Stimulated activated CD4-positive, alpha-beta T cell treated with anti-CD3 and anti-CD28 coated beads, TNF-alpha, amount 100 ng/mL, for 48 hours (primary cell): ENCODE measurements at places on chromosomes 1 and 21.

DNA sequence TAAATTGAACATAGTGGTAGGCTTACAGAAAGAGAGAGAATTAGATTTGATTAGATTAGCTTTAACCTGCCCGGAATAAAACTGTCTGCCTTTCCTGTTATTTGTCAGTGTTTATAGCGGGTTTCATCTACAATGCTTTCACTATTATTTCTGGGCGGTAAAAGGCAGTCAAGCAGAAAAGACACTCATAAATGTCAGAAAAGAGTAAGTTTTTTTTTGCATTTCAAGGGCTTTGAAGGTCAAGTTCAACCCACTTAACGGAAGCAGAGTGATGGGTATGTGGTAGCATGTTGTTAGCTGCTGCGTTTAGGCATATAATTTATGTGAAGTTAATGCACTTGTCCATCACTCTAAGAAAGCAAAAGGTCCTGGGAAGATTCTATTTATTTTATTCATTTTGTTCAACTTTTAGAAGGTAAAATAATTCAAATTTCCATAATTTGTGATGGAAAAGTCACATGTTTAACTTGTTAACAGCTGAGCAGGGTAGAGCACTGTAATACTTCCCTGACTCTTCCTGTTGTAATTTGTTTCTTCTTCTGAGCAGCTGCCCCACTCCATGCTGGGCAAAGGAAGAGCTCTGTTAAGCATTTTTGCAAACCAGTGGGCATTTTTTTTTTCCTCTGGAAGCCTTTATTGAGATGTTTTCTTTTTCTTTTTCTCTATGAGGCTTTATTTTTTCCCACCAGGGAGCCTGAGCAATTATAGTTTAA, 220.1 kb downstream of the ST6GALNAC3 start:
- no peak for DNase-seq

- DNase-seq = no peak
These were observed 22.1 kb upstream of the ATF3 start for GRCh38 chr1:212586206-212587015.

DNA sequence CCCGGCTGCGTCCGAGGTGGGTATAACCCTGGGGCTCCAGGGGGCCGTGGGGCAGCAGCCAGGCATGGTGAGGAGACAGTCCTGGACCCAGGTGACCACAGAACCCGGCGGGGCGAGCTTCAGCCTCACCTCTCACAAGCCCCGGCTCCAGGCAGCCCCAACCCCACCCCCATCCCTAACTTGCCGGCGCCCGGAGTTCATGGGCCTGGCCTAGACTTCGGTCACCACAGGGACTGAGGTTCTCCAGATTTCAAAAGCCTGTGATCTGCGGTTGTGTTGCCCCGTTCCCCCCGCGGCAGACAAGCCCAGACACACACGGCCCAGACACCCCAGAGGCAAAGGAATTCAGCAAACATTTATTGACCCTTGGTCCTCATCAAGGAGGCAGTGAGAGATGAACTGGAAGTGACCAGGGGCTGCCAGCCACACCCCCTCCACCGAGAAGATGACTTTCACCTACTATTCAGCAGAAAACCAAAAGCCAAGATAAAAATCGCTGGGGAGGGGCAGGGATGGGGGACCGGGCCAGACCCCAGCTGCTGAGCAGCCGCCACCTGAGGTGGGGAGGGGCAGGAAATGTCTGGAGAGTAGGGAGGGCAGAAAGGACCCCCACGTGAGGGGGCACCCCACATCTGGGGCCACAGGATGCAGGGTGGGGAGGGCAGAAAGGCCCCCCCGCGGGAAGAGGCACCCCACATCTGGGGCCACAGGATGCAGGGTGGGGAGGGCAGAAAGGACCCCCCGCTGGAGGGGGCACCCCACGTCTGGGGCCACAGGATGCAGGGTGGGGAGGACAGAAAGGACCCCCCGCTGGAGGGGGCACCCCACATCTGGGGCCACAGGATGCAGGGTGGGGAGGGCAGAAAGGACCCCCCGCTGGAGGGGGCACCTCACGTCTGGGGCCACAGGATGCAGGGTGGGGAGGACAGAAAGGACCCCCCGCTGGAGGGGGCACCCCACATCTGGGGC, 3.9 kb downstream of the HES4 start:
- no peak for DNase-seq

DNA sequence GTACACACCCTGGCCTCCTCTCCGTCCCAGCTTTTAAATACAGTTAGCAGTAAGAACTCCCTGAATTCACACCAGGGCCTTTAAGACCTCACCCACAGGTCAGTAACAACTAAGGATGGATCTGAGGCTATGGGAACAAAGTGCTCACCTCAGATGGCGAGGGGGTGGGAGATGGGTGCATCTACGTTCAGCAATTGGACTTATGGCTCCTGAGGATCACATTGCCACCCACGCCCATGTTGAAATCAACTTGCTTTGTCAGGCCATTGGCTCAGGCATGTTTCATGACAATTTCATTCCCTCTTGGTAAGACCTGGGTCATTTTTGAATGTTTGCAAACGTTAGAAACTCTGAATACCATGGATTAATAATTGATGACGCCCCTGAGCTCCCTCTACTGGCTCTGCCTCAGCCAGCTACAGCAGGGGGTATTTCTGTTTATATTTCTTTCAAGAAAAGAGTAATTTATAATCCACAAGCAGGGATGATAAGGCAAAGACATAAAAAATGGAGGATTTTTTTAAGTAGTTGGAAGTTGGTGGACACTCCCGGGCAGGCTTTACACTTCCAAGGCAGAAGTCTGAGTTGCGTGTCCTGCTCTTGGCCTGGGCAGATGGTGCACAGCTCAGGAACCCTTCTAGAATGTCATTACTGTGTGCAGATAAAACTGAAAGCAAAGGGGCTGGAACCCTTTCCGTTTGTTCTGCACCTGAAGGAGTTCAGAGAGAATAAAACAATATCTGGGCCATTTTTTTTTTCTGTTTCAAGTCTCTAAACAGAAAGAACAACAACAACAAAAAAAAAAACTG, 13.7 kb upstream of the LBR start:
- no peak for DNase-seq

DNA sequence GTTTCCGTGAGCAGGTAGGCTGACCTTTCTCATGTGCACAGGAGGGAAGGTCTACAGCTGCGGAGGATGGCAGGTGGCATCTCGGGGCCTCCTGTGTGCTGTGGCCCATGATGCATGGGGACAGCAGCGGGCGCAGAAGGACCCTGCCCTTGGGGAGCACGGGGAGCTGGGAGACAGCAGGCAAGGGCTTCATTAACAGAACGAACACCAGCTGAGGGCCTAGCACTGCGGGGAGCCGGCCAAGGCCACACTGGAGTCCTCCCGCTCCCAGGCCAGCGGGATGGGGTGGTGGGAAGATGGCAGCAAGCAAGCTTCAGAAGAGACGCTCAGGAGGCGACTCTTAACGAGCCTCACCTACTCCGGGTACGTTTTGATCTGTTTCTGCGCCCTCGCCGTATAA, 66.6 kb downstream of the SCCPDH start:
- no peak for DNase-seq

- DNase-seq = no peak
These were observed 1656.0 kb downstream of the MRPL39 start for GRCh38 chr21:23951251-23951650.

DNA sequence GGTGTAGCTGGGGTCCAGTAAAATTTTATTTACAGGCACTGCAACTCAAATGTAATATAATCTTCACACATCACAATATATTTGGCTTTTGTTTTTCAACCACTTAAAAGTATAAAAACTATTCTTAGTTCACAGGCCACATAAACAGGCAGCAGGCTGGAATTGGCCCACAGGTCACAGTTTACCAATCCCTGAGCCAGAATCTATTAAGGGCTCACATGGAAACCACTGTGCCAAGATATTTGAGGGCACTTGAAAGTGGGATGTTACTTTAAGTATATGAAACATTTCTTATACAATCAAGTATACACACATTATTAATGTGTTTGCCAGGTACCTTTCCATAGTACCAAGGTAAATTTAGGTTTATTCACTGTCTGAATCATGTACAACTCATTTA, 71.9 kb upstream of the PRDX6 start:
- DNase-seq = no peak

DNA sequence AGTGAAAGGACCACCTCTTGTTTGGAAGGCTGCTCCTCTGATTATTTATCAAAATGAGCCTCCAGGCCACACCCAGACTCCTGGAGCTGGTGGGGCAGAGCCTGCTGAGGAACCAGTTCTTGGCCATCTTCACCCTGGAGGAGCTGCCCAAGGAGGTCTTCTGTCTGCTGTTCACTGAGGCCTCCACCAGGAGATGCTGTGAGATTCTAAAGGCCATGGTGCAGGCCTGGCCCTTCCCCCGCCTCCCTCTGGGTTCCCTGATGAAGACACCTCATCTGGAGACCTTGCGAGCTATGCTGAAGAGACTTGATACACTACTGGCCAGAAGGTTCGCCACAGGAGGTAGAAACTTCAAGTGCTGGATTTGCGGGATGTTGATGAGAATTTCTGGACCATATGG, 61.7 kb upstream of the GJA8 start:
- peak; percentile 10 for DNase-seq

GRCh38 chr1:183443466-183443865, 25.3 kb upstream of the NMNAT2 start:
- DNase-seq = no peak

GRCh38 chr1:211381481-211382181, 55.0 kb downstream of the TRAF5 start:
- DNase-seq = no peak

- DNase-seq = no peak
These were observed 16.1 kb downstream of the HSF2BP start for GRCh38 chr21:43643193-43643592.
